Stimulated activated naive CD4-positive, alpha-beta T cell (primary cell): ENCODE measurements at places on chromosomes 6 and 20.

DNA sequence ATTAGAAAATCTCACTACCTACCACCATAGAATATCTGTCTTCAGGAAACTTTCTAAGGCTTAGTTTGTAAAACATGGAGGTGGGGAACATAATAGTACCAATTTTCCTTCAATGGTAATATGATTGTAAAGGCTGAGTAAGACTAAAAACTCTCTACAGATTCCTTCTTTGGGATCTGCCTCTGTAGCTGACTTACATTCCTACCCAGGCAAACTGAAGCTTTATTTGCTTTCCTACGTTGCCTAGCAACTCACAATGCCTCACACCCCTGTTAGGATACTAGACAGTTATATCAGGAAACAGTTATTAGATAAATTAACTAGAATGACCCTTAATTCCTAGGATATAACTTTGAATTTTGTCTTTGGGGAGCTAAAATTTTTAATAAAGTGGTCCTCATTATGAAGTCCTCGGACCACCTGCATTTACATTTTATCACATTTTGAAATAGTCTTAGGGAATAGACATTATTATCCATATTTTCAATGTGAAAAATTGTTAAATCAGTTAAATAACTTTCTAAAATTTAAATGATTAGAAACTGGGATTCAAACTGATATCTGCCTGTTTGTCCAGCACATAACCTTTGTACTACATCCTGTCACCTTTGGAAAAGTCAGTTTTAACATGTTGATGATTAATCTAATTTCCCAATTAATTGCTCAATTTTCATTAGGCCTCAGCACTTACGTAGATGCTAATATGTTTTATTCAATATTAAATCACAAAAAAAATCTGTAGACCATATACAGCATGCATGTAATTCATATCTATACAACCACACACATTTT is 591.4 kb downstream of the RNF144B start:
- no peak for DNase-seq

- DNase-seq: no peak
Measured at GRCh38 chr20:56382696-56383095, 9.3 kb downstream of the AURKA start.

GRCh38 chr6:122747573-122747972 is 31.9 kb upstream of the FABP7 start:
- DNase-seq: no peak

DNA sequence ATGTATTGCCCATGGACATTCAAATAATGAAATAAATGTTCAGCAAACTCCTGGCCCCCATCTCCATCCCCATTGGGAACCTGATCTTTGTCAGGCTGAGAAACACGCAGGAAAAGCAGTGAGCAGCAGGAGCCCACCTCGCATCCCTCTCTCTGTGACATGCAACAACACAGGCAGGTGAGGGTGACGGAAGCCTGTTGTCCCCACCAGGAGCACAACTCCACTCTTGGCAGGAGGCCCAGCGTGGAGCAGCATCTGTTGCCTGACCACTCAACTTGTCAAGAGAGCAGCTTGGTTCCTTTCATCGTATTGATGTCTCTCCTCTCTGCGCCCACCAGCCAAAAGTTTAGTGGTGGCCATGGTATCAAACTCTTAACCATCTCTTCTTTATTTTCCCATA is 586.9 kb upstream of the ARID1B start:
- DNase-seq: no peak

DNA sequence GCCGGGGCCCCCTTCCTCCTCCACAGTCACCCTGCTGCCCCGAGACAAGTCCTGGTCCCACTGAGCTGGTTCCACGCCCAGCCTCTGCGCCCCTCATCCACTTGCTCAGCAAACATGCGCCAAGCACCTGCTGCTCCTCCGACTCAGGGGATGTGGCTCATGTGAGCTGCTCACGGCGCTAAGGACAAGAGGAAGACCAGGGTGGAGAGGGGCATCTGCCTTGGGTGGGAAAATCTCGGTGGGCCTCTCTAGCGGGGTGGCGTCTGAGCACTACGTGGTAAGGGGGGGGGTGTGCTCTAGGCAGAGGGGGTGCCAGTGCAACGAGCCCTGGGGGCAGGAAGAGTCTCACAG is 4.5 kb downstream of the LAMA5 start:
- DNase-seq: no peak

DNA sequence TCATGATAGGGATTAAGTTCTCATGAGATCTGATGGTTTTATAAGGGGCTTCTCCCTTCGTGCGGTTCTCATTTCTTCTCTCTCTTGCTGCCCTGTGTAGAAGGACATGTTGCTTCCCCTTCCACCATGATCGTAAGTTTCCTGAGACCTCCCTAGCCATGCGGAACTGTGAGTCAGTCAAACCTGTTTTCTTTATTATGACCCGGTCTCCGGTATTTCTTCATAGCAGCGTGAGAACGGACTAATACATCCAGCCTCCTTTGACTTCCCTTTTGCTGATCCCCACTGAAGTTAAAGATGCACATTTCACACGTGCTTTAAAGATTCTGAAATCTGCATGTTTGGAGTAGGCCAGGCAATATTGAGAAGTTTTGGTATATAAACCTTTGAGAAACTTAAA is 543.1 kb downstream of the PRKN start:
- no peak for DNase-seq

- DNase-seq: no peak
Measured at GRCh38 chr6:91075244-91075976, 488.5 kb upstream of the MAP3K7 start.

DNA sequence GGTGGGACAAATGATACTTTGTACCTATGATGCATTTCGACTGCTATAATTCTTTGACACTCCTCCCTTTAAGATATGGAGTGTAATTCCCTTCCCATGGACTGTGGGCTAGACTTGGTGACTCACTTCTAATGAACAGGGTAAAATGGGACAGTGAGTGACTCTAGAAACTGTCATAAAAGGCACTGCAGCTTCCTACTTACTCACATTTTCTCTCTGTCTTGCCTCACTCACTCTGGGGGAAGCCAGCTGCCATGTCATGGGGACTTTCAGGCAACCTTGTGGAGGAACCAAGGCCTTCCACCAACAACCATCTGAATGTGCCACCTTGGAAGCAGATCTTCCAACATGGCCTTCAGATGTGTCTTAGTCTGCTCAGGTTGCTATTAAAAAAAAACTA is 12.9 kb upstream of the GFOD1 start:
- DNase-seq: no peak

- no peak for DNase-seq
Measured at GRCh38 chr6:153957394-153957793, 81.6 kb upstream of the OPRM1 start.

DNA sequence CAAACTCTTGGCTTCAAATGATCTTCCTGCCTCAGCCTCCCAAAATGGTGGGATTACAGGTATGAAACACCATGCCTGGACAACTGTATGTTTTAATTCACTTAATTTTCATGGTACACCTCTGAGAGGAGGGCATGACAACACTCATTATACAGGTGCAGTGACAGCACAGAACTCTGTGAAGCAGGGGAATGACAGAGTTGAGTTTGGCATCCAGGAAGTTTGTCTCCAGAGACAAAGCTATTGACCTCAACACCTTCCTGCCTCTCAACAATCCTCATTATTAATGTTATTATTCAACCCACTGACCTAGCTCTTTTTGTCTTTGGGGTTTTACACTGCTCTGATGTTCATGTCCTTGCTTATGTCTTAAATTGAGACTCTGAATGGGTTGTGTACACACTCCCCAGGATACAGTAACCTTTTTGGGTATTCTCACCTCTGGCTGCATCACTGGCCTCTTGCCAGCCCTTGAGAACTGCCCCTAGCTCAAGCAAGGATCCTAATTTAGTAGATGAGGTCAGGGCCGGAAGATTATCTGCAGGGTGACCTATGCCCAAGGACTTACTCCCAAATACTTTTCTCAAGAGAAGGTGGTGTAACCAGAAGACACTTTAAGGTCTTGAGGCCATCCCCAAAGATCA is 13.0 kb upstream of the IER3 start:
- no peak for DNase-seq

DNA sequence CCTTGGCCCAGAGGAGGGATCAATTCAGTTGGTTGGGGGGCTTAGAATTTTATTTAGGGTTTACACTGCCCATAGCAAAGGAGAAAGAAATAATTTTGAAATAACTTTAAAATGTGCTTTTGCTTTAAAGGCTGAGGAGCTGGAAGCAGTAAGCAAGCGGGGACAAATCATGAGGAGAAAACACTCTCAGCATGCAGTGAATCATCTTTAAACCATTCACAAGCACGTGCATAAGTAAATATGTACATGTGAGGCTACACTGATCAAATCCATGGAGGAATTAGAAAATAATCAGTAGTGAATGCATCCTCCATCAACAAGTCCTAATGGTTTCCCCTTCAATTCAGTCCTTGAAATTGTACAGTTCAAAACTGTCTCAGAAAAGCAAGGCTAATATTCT is 181.0 kb downstream of the MTFR2 start:
- DNase-seq: no peak

DNA sequence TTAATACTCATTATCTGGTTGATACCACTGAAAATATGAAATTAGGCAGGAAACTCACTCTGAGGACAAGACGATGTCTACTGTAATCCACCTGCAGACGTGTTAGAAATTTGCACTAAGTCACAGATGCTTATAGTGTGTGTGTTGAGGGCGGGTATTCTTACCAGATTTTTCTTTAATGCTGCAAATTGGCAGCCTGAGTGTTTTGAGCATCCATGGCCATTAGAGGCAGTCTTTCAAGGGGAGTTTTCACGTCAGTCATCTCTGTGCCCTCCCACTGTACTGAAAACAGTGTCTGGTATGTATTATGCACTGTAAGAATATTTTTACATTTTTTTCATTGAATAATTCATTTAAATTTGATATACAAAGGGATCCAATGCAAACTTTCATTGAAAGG is 266.5 kb upstream of the QKI start:
- no peak for DNase-seq

- DNase-seq: no peak
Measured at GRCh38 chr6:154773610-154774089, 40.4 kb downstream of the SCAF8 start.

DNA sequence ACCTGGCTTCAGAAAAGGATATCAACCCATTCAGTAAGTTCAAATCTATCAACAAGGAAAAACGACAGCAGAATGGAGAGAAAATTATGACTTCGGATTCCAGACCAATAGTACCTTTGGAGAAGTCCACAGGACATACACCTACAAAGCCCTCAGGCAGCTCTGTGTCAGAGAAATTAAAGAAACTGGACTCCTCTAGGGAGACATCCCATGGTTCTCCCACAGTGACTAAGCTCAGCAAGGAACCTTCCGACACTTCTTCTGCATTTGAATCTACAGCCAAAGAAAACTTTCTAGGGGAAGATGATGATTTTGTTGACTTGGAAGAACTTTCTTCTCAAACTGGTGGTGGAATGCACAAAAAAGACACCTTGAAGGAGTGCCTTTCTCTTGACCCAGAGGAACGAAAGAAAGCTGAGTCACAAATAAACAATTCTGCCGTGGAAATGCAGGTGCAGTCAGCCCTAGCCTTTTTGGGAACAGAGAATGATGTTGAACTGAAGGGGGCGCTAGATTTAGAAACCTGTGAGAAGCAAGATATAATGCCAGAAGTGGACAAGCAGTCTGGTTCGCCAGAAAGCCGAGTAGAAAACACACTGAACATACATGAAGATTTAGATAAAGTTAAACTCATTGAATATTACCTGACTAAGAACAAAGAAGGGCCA is 67.4 kb upstream of the HINT3 start:
- peak; percentile 11 for DNase-seq

DNA sequence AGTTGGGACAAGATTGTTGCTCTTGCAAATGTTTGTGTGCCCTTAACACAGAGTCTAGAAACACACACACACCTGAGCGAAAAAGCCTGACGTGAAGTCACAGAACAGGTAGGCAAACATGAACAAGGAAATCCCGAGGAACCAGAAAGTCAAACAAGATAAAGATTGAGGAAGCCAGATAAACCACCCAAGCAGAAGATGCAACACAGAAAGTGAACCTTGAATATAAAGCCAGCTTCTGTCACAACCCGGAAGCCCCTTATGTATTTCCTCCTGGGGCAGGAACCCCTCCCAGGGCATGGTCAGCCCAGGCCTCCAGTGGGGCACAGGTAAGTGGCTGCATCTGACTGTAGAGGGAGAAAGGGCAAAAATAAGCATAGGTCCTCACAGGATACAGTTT is 158.2 kb upstream of the SUPT3H start:
- no peak for DNase-seq

GRCh38 chr6:38099221-38099620 is 279.7 kb downstream of the ZFAND3 start:
- DNase-seq: no peak

- no peak for DNase-seq
Measured at GRCh38 chr20:4021906-4022305, 6.5 kb upstream of the RNF24 start.

GRCh38 chr20:25859649-25860530 is 163.2 kb upstream of the ZNF337 start:
- DNase-seq: peak; percentile 73

DNA sequence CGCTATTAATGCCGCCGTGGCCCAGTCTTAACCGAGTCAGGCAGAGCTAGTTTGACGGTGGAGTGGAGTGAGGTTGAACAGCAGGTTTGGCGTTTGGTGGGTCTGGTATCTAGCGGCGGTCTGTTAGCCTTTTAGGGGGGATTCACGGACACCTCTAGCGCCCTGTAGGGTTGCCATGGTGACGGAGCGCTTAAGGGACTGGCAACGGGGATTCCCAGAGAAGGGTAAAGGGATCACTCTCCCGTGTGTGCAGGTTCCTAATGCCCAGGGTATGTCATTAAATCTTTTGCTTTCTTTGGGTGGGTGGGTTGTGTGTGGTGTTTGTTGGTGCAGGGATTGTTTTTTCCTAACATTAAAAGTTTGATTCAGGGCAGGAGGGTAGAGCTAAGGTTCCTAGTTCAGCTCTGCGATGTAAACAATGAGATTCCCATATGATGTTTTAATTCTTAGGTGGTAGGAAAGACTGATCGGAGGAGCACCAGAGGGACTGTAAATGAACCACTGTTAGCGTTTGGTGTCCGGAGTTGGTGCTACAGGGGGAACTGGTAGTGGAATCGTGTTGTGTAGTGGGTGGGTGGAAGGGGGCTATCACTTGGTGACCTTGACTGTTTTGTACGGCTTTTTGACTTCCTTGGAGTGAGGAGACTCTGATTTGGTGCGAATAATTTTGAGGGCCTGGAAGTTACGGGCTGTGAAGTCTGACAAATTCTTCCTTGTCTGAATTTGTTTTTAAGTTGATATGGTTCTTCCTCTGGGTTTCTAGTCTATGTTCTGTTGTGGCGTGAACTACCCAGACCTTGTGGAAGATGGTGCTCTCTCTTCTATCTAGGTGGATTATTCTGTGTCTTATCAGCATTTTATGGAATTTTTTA is 5.0 kb downstream of the BRD2 start:
- DNase-seq: peak; percentile 66

DNA sequence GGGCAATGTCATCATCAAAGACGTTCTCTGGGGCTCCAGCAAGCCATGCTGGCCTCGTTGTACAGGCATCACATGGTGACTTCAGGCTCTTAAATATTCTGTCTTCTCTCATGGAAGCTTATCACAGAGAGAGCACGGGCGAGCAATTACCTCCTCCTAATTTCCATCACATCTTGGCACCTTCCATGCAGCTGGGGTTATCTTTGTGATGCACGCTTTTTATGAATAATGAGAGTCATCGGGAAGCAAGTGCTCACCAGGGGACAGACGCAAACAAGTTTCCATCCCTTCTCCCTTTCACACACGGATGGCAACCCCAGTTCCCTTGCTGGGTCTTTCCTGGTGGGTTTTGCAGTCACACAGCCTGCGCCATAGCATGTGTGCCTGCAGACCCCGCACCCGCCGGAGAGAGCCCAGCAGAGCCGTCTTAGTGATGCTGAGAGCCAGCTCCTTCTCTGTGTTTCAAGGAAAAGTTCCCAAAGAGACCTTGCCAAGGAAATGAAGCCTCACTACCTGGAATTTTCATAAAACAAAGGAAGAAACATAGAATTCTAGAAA is 116.3 kb upstream of the AFDN start:
- DNase-seq: no peak

GRCh38 chr6:84135291-84135690 is 92.2 kb downstream of the CEP162 start:
- no peak for DNase-seq
